ENCODE measurements at places on chromosomes 16 and 17.

DNA sequence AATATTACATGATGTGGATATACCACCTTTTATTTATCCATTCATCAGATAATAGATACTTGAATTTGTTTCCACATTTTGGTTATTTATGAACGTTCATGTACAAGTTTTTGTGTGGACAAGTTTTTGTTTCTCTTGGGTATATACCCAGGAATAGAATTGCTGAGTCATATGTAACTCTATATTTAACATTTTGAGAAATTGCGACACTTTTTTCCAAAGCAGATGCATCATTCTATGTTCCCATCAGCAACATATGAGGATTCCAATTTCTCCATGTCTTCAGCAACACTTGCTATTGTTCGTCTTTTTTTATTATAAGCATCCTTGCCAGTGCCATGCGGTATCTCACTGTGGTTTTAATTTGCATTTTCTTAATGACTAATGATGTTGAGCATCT, 93.9 kb downstream of the GSG1L start:
- DNase-seq = no peak

DNA sequence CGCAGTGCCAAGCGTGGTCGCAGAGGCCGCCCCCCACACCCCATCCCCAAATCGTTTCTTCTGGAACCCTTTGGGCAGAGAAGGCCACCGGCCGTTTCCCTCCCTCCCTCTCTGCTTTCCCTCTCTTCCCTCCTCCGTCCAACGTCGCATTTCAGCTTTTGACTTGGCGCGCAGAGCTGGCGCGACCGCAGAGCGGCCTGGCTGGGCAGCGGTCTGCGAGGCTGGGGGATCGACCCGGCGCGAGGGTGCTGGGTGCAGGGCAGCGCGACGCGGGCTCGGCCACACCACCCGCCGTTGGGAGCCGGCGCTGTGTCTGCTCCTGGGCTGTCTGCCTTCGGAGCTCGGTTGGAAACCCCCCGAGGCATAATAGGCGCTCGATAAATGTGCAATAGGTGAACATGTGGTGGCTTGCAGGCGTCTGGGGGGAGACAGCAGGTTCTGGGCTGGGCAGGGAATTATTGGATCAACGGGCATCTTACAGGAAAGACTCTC, 2.8 kb upstream of the NTN3 start:
- DNase-seq = no peak

DNA sequence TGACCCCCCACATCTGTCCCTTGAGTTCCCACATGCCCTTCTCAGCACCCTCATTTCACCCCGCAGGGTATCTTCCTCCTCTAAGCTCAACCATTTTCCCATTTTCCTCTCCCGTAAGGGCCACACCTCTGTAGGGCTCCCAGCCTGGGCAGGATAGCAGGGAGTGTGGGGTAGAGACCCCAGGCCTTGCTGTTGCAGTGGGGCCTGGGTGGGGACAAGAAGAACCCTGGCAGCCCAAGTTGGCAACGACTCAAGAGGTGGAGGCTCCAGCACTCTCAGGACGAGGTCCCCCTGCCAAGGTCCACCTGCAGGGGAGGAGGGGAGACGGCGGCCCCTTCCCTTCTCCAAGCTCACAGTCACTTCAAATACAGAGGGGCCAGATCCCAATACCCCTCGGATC, 2.0 kb upstream of the TMEM92 start:
- no peak for DNase-seq

- no peak for DNase-seq
Measured at GRCh38 chr17:2391597-2392251, 9.1 kb downstream of the MNT start.

GRCh38 chr16:48041981-48042421, 113.8 kb downstream of the ABCC12 start:
- DNase-seq = no peak

- no peak for DNase-seq
Measured at GRCh38 chr16:30060346-30060745, 5.2 kb upstream of the ALDOA start.

- DNase-seq = no peak
Measured at GRCh38 chr17:49000943-49001342, 3.8 kb downstream of the IGF2BP1 start.

DNA sequence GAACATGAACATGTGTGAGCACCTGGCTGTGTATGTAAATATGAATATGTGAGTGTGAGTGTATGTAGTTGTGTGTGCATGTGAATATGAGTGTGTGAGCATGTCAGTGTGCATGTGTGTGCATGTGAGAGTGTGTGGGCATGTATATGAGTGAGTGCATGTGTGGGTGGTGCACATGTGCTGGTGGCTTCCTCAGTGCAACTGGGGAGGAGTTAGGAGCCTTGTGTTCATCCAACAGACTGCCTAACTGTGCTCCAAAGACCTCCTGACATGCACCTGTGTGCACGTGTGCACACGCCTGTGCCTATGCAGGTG, 1.4 kb downstream of the TMEM235 start:
- peak; percentile 63 for DNase-seq

GRCh38 chr16:67395458-67396158, 2.3 kb upstream of the TPPP3 start:
- no peak for DNase-seq

DNA sequence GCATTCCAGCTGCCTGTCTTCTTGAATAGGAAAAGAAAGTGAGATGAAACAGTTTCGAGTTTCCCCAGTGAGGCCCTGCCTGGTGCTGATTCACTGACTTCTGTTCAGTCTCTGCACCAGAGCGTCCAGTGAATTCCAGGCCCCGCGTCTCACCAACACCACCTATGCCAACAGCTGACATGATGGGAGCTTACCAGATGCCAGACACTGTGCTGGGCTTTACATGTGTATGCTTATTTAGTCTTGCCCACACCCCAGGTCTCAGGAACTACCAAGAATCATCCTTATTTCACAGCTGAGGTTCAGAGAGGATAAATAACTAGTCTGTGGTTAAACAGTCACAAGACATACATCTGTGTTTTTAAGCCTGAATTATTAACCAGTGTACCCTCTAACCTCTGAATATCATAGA, 29.1 kb upstream of the IRX6 start:
- no peak for DNase-seq

Measured in posterior cingulate gyrus (tissue), 11 donors.